ENCODE measurements at places on chromosomes 3 and 15. TPM values are rescaled to one million over a fixed set of nuclear protein-coding genes. Genes with fewer than 3 reads are reported as not detected.

The DENND4A gene
- 13.0 TPM for total RNA-seq

The ETFA gene
- 159 TPM for total RNA-seq

DNA sequence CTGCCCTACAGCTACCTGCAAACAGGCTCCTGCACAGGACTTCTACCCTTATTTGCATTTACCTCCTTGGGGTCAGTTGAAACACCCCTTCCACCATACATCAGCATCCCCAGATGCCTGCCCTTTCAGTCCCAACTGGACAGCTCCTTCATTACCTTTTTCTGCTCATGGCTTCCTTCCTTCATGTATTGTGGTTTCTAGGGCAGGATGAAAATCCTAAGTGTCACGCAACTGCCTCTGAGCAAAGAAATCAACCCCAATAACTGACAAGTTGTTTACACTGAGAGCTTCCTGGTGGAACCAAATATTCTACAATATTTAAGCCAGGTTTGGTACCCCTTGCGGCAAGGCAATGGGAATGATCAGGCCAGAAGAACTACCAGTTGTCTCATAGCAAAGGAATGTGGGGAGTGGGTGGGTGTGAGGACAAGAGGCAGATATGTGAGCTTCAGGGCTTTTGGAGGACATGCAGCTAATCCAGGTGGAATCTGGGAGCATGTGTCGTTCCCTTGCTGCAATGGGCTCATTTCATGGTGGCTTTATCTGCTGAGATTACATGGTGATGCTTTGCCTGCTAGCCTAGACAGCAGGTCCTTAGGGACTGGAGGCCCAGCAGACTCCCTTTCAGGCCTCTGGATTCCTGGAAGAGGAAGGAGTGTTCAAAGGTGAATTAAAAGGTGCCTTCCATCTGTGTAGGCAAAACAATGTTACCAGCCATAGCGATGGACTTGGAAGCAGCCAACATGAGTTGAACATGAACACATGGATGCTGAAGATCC, 34.9 kb downstream of the PPCDC start:
- no peak for DNase-seq

DNA sequence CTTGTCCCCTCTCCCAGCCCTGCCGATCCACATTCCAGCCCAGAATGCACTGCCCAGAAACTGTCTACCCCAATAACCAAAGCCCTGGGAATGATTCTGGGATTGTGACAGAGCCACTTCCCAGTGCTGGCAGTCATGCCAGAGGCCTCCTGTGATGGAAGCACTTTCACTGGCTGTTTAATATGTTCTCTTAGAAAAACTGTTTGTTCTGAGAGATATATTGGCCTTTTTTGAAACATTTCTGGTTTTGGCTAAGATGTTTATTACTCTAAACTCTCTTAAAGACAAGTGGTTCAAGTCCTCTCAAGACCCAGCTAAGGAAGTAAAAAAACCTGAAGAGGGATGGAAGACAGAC, 74.0 kb upstream of the HACD2 start:
- DNase-seq: no peak

GRCh38 chr15:41464889-41465580, 28.6 kb upstream of the ITPKA start:
- DNase-seq: no peak

- DNase-seq: no peak
Observed at GRCh38 chr3:111882799-111883198, 23.7 kb downstream of the PHLDB2 start.

DNA sequence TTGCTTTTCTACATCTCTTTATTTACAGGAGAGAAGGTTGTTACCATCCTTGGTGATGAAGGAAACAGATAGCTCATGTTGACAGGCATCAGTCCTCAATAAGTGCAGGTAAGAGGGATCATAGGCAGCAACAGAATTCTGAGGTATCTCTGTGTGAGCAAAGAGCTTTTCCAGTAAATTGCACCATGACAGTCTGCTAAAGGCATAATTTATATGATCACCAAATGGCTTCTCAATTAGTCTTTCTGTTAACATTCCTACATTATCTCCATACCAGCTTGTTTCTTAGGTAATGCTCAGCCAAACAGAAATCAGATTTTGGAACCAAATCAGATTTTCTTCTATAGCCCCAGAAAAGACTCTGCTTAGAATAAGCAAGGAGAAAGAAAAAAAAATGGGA, 3.6 kb upstream of the ARHGAP31 start:
- DNase-seq: no peak

DNA sequence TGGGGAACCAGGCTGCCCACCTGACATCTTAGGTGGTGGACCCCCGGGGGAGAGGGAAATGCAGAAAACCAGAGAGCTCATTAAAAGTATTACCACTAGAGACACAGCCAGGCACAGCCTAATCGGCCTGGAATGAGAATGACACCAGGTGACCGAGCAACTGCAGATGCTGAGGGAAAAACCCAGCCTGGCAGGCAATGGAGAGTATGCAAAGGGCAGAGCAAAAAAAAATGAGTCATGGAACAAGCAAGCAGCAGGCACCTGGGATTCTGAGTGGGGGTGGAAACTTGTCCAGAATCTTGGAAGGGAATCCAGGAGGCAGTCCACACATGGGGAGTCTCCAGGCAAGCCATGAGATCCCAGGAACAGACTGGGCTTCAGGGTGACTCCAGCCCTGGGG, 183.7 kb upstream of the LRRN1 start:
- no peak for DNase-seq

DNA sequence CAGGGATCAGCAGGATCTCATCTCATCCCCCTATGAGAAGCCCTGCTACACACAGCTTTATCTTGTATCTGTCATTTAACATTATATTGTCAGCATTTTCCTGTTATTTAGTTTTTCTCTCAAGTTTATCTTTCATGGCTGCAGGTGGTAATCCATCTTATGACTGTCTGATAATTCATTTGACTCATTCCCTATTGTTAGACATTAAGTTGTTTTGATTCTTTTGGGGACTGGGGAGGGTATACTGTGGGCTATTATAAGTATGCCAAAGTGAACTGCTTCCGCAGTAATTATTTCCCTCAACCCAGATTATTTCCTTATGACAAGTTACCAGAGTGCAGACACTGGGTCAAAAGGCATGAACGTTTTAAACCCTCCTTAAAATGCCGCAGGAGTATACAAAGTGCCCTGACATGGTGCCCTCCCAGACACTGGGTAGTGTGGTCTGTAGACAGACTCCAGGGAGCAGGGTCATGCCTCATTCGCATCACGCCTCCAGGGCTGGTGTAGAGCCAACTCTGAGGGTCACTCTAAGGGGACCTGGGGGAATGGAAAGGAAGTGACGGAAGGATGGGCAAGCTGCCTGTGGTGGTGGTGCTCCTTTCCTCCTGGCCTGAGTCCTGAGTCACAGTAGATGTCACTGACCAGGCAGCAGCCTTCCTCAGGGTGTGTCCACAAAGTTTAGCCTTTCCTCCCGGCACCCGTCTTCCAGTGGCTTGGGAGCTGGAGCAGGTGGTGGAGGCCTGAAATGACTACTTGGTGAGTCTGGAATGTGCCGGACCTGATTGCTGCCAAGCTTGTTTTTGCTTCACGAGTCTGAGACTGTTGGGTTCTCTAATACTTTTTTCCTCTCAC, 11.6 kb downstream of the GPR160 start:
- no peak for DNase-seq

DNA sequence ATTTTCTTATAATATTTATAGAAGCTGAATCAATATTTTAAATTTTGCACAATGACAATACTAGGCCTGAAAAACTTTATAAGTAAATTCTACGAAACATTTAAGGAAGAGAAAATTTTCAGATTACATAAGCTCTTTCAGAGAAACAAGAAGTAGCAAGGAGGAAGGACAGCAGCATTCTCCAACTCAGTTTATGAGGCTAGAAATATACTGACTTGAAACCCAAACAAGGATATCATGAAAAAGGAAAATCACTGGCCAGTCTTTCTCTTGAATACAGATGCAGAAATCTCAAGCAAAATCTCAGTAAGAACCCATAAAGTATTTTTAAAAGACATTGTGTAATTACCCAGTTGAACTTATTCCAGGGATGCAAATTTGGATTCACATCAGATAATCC, 121.3 kb downstream of the STAC start:
- DNase-seq: no peak

DNA sequence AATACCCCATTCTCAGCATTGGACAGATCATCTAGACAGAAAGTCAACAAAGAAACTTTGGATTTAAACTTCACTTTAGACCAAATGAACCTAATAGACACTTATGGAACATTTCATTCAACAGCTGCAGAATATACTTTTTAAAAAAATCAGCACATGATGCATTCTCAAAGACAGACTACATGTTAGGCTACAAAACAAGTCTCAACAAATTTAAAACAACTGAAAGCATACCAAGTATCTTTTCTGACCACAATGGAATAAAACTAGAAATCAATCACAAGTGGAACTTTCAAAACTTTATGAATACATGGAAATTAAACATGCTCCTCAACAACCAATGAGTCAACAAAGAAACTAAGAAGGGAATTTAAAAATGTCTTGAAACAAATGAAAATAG, 37.9 kb downstream of the SERP1 start:
- no peak for DNase-seq

- peak; percentile 58 for DNase-seq
Observed at GRCh38 chr3:76044601-76045600, 259.6 kb upstream of the ZNF717 start.

GRCh38 chr3:152219769-152220255, 48.9 kb upstream of the MBNL1 start:
- no peak for DNase-seq
